ENCODE measurements at places on chromosomes 11 and 22.

GRCh38 chr11:34242037-34242625 is 115.7 kb downstream of the ABTB2 start:
- no peak for DNase-seq

DNA sequence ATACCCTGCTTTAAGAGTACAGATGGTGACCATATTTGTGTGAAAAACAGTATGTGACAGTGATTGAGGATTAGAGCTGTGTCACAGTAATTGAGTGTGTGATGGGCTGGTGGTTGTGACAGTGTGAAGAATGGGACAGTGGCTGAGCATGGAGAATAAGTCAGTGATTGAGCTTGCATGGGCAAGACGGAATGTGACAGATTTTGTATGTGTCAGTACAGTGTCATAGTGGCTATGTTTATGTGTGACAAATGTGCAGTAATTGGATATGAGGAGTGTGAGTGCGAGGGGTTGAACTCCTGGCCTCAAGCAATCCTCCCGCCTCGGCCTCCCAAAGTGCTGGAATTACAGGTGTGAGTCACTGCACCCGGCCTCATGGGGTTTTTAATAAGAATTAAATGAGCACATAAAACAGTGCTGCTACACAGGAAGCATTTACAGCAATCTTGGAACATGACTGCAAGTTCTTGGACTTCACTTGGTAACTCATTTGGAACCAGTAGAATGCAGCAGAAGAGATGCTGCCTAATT is 583 bp upstream of the RRAS2 start:
- no peak for DNase-seq

DNA sequence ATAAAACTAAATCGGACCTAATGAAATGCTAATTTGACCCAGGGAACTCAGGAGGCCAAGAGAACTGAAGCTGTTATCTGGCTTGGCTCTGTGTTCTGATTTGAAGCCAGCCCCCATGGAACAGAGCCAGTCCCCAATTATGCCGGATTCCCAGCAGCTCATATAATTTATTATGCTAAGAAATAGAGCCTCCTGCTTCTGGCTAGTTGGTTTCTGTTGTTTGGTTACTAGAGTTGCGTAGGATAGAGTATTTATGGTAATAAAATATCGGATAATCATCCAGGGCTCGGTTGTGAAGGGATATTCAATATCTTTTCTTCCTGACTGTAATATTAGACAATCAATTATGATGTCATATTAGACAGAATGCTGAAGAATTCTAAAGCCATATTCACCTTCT is 120.4 kb upstream of the TTC12 start:
- DNase-seq: no peak

DNA sequence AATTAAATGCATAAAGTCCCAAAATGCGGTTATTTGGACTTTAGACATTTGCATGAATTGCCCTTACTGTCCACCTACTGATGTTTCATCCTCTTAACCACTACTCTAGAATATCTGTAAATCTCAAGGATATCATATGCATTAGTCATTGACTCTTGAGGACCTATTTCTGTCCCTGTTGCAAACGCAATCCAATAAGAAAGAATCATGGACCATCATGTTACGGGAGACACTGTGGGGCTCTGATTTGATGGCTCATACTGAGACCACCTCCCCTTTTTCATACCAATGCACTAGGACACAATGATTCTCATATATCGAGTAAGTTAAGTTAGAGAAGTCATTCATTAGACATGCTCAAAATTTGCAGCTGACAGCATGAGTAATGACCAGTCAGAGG is 14.4 kb downstream of the POU2AF2 start:
- DNase-seq: no peak

DNA sequence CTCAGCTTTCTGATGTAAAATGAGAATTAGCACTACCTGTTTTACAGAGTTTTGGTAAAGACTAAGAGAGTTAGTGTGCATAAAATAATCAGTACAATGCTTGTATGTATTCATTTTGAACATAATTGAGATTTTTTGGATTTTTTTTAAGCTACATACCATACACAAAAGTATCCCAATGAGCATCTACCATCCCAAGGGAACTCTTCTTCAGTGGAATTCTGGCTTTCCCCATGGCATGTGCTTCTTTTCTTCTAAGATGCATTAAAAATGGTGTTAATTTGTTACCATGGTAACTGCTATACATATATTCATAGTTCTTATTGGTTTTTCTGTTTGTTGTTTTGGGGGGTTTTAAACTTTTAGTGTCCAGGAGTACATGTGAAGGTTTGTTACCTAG is 17.7 kb downstream of the OR8D1 start:
- DNase-seq: no peak

DNA sequence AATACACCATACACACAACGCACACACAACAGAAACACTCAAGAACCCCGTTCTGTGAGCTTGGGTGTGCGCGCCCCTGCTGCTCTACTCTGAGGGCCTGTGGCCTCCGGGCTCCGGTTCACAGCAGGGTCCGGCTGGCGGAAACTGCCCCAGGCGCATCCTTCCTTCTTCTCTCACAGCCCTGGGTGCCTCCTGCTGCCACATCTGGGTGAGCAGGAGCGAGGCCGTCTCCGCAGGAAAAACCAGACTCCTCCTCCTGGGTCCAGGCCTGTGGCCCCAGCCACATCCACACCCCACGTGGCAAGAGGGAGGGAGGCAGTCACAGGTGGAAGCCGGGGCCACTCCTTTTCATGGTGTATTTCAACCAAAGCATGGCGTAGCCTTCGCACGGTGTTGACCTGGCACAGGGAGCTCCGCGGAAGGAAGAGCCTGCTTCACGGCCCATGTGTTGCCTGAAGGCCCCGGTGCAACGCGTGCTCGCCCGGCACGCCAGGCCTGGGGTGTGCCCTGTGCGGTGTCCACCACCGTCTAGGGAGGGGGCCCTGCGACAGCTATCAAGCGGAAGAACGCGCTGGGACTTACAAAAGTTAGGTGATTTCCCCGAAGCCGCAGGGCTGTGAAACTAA is 1502.7 kb downstream of the TBC1D22A start:
- DNase-seq: no peak

- no peak for DNase-seq
Observed at GRCh38 chr11:93548679-93549319, 5.6 kb upstream of the SMCO4 start.

- no peak for DNase-seq
Observed at GRCh38 chr11:2203440-2204259, 32.0 kb upstream of the TH start.

All from hepatic stellate cell (primary cell).